Stimulated activated CD4-positive, alpha-beta T cell treated with anti-CD3 and anti-CD28 coated beads, Interleukin-15, amount 100 ng/mL, for 1 hour (primary cell): ENCODE measurements at places on chromosomes 7 and 10.

DNA sequence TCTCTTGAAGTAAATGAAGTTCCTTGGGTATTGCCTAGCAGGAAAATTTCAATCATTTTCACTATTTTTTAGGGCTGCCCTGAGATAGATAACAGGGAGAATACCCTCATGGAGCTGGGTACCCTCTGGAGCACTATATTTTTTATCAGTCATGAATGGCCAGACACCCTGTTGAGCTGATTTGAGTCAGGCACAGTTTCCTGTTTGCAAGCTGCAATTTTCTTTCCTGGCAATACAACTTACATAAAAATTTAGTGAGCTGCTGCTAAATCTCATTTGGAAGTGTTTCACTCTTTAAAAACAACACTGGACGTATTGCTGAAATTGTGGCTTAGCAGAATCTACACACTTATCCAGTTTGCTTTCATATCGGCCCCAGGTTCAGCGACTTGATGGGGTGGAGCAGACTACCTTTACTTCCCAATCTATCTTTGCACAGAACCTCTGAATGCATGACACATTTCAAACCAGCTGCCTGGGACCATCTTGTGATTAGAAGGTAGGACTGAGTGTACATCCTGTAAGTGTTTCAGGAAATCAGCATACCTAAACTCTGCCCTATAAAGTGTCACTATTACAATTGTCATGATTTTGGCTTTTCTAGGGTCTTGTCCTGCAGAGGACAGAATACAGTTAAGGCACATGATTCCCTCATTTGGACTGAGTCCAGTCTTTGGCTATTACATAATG is 125.7 kb upstream of the FAM3C start:
- DNase-seq = no peak

- no peak for DNase-seq
These were observed 134.7 kb upstream of the FAM20C start for GRCh38 chr7:57482-58255.

DNA sequence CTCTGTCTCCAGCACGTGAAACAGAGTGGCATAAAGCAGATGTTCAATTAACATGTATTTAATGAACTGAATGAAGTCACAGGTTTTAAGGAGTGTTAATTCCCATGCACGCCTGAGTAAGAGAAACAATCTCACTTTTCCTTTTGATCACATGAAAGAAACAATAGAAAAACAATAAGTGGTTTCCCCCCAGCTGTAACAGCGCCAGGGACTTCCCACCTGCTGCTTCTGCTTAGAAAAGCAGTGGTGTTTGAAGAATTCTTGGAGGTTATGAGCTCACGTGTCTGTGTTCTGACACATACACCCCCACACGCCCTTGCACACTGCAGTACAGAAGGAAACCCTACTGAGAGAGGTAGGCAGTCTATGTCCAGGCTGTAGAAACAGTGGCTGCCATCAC is 51.3 kb upstream of the FRMD4A start:
- DNase-seq = peak; percentile 3

DNA sequence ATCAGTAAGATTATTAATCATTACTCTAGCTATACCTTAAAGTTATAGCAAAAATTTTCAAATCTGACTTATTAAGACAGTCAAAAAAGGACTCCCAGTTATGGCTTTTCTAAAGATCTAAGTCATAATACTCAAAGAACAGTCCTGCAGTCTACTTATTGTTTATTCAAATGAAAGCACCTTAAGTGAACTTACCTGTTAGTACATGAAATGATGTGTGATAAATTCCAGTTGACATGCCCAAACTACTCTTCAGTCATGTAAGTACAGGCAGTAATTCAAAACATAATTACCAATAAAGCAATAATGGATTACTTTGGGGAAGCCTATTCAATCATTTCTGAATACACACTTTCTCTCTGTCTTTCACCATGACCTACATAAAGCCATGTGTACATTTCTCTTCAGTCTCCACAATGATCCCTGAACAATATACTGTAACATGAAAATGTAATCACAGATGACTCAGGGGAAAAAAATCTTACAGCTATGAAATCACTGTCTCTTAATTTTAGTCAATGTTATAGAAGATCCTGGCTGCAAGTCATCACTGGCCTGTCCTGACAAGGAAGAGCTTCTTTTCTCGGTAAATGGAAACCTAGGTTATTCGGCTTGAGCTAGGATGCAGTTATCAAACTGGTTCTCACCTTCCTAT is 420.7 kb upstream of the LRRTM3 start:
- DNase-seq = no peak

DNA sequence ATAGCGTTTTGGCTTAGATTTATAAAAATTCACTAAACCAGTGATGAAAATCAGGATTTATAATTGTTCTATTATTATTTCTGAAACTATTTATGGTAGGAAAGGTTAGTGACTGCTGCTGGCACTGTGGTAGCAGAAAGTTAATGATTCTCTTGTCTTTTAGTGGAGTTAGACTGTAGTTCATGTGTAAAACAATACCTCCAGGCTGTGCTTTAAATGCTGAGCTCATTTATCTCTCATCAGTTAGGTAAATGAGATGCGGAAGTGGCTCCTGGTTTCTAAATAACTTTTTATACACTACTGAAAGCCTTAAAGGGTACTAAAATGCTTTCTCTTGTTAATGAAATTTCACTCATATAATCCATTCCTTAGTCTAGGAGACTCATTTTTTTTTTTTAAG is 326.8 kb upstream of the POT1 start:
- no peak for DNase-seq
